Stimulated activated CD8-positive, alpha-beta memory T cell treated with anti-CD3 and anti-CD28 coated beads, Interleukin-4, amount 100 ng/mL, for 24 hours (primary cell): ENCODE measurements at places on chromosomes 2 and 18.

DNA sequence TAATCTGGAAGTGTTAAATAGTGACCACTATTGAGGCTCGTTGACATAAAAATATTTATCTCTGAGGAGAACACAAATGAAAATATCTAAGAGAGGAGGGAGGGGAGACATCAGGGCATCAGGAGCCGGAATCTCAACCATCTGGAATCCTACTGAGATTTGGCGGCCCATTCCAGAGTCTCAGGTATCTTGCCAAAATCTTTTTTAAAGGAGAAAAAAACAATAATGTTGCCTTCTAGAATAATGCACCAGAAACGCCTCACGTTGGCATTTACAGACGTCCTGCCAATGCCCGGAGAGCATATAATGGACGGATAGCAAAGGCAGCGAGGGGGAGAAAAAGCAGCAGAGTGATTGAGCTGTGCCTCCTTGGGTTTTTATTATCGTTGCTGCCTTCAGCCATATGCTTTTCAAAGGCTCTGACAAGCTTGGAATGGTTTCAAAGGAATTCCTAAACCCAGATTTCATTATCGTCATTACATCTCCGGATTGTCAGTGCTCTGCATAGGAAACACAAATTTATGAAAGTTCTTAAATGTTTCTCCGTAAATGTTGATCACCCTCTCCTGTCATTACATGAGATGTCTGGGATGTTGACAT is 30.9 kb upstream of the EGR4 start:
- DNase-seq: no peak

GRCh38 chr2:65300134-65300760 is 72.6 kb downstream of the ACTR2 start:
- no peak for DNase-seq

DNA sequence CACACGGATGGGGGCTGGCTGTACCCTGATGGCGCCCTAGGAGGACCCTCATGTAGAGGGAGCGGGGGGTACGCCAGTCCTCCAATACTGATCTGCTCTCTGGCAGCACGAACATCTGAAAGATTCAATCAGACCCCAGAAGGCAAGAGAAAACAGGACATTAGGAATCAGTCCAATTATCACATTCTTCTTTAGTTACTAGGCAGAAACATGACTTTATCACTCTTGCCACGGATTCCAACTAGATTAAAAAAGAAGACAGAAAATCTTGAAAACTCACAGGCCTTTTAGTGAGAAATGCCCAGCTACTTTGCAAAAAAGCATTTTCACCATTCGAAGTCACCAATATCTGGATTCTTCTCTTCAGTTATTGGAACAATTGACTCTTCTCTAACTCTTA is 68.4 kb downstream of the ID2 start:
- DNase-seq: no peak

DNA sequence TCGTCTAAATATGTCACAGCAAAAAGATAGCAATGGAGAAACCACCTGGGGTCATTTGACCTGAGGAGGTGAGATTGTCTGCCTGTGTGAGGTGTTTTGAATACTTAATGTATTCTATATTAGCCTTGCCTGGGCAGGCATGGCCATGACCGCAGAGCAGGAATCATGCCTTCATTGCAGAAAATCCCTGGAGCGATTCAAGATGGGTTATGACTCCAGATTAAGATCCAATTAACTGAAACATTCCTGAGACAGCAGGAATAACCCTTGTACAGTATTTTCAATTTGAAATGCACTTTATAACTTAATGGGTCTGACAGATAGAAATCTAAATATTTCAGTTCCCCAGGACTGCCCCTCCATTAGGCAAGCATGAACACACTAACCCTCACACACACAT is 227.3 kb upstream of the RAB6C start:
- DNase-seq: no peak

DNA sequence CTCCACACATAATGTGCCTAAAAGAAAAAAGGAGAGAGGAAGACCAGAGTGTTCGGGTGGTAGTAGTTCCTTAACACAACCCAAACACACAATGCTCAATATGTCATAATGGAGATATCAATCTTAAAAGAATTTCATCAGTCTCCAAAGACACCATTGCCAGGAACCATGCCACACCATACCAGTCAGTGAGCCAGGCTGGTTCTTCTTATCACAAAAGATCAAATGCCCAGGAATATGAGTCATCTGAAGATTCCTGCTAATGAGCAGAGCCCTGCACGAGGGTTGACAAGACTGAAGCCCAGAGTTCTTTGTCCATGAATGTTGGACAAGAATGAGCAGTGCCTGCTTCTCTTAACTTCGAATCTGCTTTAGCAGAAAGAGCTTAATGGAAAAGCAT is 262.3 kb downstream of the ZNF516 start:
- DNase-seq: no peak

GRCh38 chr2:165633431-165633830 is 160.6 kb downstream of the GALNT3 start:
- DNase-seq: no peak

DNA sequence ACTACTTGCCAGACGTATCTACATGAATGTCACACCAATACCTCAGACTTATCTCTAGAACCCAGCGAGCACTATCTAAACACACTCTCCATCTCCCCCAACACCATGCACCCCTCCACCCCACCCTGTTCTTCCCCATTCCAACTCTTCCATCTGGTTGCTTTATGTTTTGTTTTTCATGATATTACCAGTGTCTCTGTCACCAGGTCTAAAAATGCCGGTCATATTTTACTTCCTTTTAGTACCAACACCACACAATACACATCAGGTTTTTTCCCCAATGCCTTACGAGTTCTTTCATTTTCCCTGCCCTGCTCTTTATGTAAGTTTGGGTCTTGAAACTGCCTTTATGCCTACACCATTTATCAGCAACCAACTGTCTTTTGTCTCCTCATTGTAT is 10.2 kb upstream of the ITGA4 start:
- DNase-seq: no peak

DNA sequence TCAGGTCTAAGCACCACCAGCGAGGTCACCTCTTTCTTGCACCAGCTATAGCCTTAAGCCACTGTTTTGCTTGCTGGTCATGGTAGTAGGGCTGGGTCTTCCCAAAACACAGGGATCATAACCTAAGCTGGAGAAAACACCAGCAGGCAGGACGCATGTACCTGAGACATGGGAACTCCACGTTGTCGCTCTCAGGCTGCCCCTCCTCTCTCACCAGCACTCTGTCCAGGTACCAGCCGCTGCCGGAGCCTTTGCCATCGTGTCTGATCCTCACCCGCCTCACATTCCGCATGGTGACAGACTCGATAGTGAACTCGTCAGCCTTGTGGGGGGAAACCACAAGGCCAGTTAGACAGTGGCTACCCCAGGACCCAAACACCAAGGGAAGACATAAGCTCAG is 79.5 kb downstream of the LOXHD1 start:
- DNase-seq: no peak

DNA sequence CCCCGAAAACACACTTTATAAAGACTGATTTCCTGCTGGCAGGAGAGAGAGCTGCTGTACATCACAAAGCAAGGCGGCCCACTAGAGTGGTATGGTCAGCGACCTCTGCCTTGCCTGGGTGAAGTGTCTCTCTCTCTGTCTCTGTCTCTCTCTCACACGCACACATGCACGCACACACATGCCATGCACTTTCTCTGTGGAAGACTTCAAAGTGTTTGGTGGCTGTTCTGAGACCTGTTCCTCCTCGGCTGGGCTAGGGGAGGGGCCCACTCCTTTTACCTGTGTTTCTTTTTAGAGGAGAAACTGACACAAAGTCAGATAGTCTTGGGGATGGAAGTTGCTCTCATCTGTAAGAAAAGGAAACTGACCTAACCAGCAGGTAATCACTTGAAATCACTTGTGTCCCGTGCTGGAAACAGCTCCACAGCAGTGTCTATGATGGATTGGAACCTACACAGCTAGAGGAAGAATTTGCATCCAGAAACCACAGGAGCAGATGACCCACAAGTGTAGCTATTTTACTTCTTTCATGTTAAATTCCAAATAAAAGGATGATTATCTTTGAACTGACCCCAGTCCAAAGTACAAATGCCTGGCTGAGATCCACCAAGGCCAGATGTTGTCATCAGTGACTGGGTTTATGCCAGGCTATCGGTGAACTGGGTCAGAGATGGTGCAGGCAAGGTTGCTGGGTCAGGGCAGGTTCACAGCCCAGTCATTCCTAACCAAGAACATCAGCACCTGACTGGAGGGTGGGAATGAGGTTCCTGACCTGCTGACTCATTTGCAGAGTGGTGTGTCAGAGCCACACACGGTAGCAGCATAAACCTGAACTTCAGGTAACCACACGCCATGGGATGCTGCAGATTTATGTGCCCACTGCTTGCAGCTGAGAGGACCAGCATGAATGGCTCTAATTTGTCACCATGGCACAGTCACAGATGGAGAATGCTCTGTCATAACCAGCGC is 63.0 kb downstream of the NPAS2 start:
- no peak for DNase-seq

- peak; percentile 15 for DNase-seq
These were observed 101.7 kb downstream of the AGAP1 start for GRCh38 chr2:235595422-235596010.

GRCh38 chr2:14804902-14805301 is 172.4 kb downstream of the LRATD1 start:
- DNase-seq: no peak

GRCh38 chr2:217941886-217942728 is 60.7 kb downstream of the TNS1 start:
- no peak for DNase-seq

GRCh38 chr2:224440988-224441387 is 39.1 kb upstream of the FAM124B start:
- DNase-seq: no peak

DNA sequence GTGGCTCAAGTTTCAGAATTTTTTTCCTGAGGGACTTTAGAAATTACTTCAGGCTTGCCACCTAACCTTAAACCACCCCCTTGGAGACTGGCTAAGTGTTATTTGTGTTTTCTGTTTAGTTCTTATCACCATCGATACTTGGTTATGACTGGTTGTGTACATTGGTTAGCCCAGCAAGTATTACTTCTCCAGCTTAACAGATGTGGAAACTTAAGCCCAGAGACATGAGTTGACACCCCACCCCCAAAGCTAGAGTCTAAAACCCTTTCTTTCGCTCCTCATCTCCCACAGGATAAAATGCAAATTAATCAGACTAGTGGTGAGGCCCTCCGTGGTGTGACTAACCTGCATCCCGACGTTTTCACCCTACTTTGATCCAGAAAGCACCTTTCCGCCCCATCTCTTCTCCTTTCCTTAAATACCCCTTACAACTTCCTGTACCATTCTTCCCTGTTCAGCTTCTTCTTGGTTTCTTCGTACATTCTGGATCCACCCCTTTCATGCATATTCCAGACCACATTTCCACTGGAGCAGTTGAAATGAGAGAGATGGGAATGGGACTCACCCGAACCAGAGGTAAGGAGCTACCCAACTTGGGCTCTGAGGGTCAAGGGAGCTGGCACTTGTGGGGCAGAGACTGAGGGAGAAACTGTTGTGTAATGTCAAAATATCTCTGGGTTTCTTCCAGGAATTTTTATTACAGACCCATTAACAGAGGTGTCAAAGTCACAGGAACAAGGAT is 819 bp upstream of the MAP3K2 start:
- no peak for DNase-seq

DNA sequence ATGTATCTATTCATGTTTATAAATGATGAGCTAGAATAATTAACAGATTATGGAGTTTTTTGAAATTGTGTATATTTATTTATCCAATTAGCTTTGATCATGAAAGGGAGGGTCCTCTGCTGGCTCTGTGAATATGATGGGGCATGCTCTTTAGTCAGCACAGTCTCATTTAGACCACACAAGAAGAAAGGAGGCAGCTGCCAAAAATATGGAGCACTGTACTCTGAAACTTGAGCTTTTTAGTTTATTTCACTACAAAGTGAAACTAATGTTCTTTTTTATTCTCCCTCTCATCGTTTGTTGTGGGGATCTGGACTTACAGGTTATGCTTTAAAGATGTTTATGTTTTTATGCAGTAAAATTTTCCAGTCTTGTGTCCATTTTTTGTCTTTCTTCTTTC is 266.9 kb upstream of the GULP1 start:
- DNase-seq: no peak

GRCh38 chr2:191302459-191303139 is 57.4 kb downstream of the MYO1B start:
- DNase-seq: no peak
